ENCODE measurements at places on chromosomes 6 and 20. TPM values are rescaled to one million over a fixed set of nuclear protein-coding genes. Genes with fewer than 3 reads are reported as not detected.

Gene MCCD1
- not detected for total RNA-seq

Gene AGER
- total RNA-seq, result 0.50 TPM

Gene PTPRK
- 75.5 TPM for total RNA-seq

Gene NFYA
- 10.0 TPM for total RNA-seq

Gene PLAGL2
- total RNA-seq, result 2.3 TPM

Gene OPN5
- not detected for total RNA-seq

Gene NKX2-4
- total RNA-seq, result not detected

Gene STMN3
- total RNA-seq, result 16.4 TPM

Gene MUCL3
- total RNA-seq, result not detected

Gene ECT2L
- total RNA-seq, result 0.17 TPM

Gene ALDH8A1
- total RNA-seq, result 0.50 TPM

Gene BPI
- total RNA-seq, result not detected

Gene PBOV1
- not detected for total RNA-seq

Gene DOK5
- total RNA-seq, result 16.9 TPM

Gene LRRN4
- not detected for total RNA-seq

Gene ZNF391
- 1.3 TPM for total RNA-seq

Gene C6orf132
- total RNA-seq, result 1.2 TPM

Gene COL12A1
- total RNA-seq, result 1,023 TPM

Gene KHDC1
- 5.1 TPM for total RNA-seq

Gene PRDM13
- total RNA-seq, result not detected

Gene NFATC2
- under 0.01 TPM for total RNA-seq

Gene RAMACL
- 2.3 TPM for total RNA-seq

Gene MPIG6B
- total RNA-seq, result not detected

Gene ENPP3
- 0.26 TPM for total RNA-seq

Gene FRK
- total RNA-seq, result 0.33 TPM

Gene TMEM244
- total RNA-seq, result not detected

Gene ABCF1
- total RNA-seq, result 35.5 TPM

Gene LAMA5
- total RNA-seq, result 81.6 TPM

Gene DCDC2
- total RNA-seq, result not detected

Gene HLA-DPA1
- 1.0 TPM for total RNA-seq

Gene MANEA
- total RNA-seq, result 7.7 TPM

Gene DYNLT2
- total RNA-seq, result 1.0 TPM

Gene ELOVL2
- total RNA-seq, result 1.0 TPM

Gene ZC3H12D
- under 0.01 TPM for total RNA-seq

Gene RPS6KA2
- 109 TPM for total RNA-seq

Gene PLTP
- 132 TPM for total RNA-seq

Gene PDE10A
- under 0.01 TPM for total RNA-seq

Gene KCNK5
- under 0.01 TPM for total RNA-seq

Gene MOG
- total RNA-seq, result not detected

Gene C6orf52
- 0.26 TPM for total RNA-seq

Gene SNRNP48
- total RNA-seq, result 10.0 TPM

Gene TBXT
- total RNA-seq, result not detected

Gene NKAIN2
- not detected for total RNA-seq

Gene TIAM2
- total RNA-seq, result 11.2 TPM
